ENCODE measurements at places on chromosomes 13 and 19.

DNA sequence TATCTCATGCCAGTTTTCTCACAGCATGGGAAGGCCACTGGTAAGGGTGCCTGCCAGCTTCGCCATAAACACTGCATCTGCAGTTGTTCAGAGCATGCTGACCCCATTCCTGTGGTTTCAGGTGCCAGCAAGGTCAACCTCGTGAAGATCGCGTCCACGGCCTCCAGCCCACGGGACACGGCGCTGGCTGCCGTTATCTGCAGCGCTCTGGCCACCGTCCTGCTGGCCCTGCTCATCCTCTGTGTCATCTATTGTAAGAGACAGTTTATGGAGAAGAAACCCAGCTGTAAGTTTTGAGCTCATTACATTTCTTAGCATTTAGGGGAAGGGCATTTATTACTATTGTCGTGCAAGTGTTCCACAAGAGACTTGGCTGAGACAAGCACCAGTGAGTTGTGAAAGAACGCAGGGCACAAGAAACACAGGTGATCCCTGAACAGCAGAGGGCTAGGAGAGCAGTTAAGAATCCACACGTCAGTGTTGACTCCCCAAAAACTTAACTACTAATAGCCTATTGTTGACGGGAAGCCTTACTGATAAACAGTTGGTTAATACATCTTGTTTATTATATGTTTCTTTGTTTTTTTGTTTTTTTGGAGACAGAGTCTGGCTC, 88.8 kb downstream of the TNFRSF19 start:
- DNase-seq: no peak

DNA sequence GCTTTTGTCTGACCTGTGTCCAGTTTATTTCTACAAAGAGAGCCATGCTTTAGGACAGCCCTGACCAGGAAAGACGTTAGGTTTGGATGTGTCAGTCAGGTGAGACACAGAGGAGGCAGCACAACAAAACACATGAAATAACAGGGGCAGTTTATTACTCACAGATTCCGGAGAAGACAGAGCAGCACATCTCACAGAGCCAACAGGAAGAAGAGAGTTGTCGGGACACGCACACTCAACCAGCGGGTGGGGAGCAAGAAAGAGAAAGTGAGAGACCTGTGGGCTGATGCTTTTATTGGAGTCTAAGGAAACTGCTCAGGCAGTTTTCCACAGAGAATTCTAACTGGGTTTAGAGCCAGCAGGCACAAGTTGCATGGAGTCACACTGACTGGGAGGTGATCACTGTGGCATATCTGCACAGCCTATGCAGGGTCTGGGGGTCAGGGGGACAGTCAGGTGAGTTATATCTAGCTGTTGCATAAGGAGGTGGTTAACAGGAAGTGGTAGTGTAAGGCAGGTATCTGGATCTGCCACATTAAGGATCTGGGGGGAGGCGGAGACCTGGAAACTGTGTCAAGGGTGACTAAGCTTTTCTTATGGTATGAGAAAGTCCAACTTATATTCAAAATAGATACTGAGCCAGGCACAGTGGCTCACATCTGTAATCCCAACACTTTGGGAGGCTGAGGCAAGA, 24.1 kb upstream of the CEACAM20 start:
- DNase-seq: no peak

GRCh38 chr13:77740931-77741596, 43.6 kb downstream of the SLAIN1 start:
- no peak for DNase-seq

GRCh38 chr19:41133260-41133659, 19.0 kb downstream of the CYP2F1 start:
- no peak for DNase-seq

DNA sequence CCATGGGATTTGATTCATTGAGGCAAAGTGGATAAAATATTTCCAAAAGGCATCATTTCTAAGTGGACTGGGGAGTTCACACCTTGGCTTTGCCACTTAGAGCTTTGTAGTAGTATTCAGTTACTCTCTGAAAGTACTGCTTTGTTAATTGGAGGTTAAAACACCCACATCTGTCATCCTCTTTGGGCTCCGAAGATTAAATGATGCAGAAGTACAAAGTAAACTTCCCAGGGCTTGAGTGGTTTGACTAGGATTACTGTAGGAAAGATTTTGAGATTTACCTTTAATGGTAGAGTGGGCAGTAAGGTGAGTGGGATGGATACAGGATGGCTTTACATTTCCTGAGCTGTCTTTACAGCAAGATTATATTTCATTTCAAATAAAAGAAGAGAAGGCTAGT, 42.4 kb downstream of the WASF3 start:
- no peak for DNase-seq

- no peak for DNase-seq
Measured at GRCh38 chr13:51068501-51068900, 42.6 kb downstream of the C13orf42 start.

DNA sequence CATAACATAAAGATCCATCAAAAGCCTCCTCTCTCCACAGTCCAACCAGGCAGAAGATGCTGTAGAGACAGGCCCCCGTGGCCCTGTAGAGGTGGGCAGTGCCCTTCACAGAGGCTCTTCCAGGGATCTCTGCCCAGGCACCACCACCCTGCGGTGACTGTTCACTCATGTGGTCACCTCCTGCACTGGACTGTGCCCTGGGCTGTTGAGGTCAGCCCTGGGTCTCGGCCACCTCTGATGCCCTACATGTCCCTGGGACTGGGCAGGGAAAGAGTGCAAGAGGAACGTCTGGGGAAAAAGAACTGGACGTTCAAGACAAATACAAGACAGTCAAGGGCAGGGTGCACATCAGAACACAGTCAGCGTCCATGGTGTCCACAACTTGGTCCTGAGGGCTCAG, 22.3 kb downstream of the PEPD start:
- DNase-seq: no peak

- DNase-seq: no peak
Measured at GRCh38 chr13:32297206-32297605, 18.0 kb downstream of the ZAR1L start.

Data from activated CD8-positive, alpha-beta T cell treated with anti-CD3 and anti-CD28 coated beads, Interleukin-2, amount 10 ng/mL, durations not matched to agents 7 days and 5 days (primary cell).